ENCODE measurements at places on chromosomes 7 and 10.

DNA sequence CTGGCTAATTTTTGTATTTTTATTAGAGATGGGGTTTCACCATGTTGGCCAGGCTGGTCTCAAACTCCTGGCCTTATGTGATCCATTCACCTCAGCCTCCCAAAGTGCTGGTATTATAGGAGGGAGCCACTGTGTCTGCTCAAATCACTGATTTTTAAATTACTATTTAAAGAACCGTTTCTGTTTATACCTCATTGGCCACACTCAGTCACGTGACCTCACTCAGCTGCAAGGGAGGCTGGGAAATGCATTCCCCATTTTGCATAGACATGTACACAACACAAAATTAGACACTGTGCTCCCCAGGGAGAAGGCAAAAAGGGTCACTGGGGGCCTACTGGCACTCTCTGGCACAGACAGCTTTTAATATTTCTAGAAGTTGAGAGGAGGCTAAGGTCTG is 13.6 kb upstream of the CALU start:
- no peak for DNase-seq

- DNase-seq, result no peak
Observed at GRCh38 chr7:156279635-156280034, 360.9 kb upstream of the RNF32 start.

- no peak for DNase-seq
Observed at GRCh38 chr10:133022776-133023100, 65.0 kb upstream of the ADGRA1 start.

- no peak for DNase-seq
Observed at GRCh38 chr10:132293201-132293812, 14.4 kb downstream of the STK32C start.

GRCh38 chr7:15197042-15197977 is 294.8 kb upstream of the DGKB start:
- no peak for DNase-seq

- DNase-seq, result no peak
Observed at GRCh38 chr10:126595160-126595559, 75.3 kb downstream of the C10orf90 start.

DNA sequence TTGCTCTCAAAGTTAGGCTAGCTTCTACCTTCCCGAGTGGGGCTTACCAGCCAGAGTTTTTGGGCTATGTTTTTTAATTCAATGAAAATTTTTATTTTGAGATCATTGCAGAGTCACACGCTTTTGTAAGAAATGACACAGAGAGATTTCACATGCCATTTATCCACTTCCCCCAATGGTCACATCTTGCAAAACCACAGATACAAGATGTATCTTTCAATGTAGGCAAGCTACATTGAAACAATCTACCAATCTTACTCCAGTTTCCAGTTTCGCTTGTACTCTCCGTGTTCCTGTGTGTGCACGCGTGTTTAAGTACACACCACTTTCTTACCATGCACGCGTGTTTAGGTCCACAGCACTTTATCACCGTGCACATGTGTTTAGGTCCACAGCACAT is 89.4 kb upstream of the LEP start:
- DNase-seq, result no peak

- no peak for DNase-seq
Observed at GRCh38 chr10:74231375-74231774, 80.4 kb downstream of the ADK start.

GRCh38 chr10:110310741-110311140 is 6.0 kb upstream of the SMNDC1 start:
- DNase-seq, result no peak

GRCh38 chr7:45162311-45162845 is 4.8 kb downstream of the RAMP3 start:
- DNase-seq, result no peak

DNA sequence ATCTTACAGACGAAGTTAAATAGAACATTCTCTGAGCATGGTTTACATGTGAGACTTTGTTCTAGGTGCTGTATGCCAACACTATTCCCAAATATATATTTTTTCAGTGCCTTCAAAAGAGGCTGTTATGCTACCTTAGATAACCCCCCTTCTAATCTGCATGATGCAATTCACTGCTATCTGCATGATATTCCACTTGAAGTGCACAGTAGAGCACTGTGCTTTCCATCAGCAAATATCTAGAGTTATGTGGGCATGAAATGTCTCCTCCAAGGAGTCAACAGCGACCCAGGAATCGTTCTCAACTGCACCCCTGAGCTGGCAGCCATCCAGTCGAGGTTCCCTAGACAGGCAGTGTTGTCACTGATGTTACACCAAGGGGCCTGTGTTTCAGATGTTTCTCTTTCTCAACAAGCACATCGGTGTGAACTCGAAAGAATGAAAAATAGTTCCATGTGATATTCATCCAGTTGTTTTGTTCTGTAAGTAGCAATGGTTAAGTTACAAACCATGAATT is 88.3 kb downstream of the PDE1C start:
- DNase-seq, result no peak

GRCh38 chr10:43644252-43644651 is 4.4 kb downstream of the ZNF32 start:
- DNase-seq, result no peak

- DNase-seq, result no peak
Observed at GRCh38 chr7:80204919-80205318, 70.3 kb downstream of the GNAI1 start.

GRCh38 chr10:5935628-5936027 is 41.7 kb downstream of the IL15RA start:
- no peak for DNase-seq

DNA sequence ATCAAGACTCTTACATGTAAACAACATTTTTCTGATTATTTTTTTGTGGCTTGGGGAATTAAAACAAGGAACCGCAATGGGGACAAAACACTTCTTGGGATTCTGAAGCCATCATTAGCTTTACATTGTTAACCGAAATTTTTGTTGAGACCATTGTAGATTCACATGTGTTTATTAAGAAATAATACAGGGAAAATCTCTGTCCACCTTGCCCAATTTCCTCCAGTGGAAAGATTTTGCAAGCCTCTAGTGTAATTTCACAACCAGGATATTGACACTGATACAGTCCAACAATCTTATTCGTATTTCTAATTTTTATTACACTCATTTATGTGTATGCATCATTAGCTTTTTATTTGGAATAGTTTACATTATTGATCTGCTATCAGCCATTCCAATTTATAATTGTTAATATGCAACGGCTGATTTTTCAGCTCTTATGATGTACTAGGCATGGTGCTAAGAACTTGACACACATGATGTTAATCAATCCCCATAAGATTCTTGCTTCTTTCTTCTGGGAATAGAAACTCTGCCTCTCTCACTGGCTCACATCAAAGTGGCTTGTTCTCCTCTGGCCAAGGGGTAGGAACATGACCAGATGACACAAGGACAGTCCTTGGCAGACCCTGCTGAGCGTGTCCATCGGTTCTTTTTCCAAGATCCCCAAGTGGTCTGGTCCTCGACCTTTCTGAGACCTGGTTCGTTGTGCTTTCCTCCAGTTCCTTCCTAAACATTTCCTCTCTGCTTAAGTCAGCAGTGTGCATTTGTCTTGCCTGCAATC is 137.6 kb downstream of the ADAM12 start:
- no peak for DNase-seq

DNA sequence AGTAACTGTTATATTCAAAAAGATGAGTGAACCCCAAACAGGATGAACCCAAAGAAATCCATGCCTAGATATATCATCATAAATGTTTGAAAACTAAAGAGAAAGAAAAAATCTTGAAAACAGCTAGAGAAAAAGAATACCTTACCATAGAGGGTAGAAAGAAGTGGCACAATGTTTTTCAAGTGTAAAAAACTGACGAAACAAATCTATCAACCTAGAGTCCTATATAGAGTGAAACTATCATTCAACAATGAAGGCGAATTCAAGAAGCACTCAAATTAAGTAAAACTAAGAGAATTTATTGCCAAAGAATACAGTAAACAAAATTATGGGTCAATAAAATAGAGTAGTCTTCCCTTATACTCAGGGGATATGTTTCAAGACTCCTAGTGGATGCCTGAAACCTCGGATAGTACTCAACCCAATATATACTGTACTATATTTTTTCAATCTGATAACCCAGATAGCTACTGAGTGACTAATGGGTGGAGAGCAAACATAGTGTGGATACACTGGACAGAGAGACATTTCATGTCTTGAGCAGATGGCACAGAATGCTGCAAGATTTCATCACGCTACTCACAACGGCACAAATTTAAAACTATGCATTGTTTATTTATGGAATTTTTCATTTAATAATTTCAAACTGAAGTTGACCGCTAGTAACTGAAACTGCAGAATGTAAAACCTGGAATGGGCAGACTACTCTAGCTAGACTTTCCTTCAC is 52.6 kb upstream of the TMEM106B start:
- DNase-seq, result no peak

- DNase-seq, result no peak
Observed at GRCh38 chr10:78263521-78263988, 229.9 kb downstream of the RPS24 start.

DNA sequence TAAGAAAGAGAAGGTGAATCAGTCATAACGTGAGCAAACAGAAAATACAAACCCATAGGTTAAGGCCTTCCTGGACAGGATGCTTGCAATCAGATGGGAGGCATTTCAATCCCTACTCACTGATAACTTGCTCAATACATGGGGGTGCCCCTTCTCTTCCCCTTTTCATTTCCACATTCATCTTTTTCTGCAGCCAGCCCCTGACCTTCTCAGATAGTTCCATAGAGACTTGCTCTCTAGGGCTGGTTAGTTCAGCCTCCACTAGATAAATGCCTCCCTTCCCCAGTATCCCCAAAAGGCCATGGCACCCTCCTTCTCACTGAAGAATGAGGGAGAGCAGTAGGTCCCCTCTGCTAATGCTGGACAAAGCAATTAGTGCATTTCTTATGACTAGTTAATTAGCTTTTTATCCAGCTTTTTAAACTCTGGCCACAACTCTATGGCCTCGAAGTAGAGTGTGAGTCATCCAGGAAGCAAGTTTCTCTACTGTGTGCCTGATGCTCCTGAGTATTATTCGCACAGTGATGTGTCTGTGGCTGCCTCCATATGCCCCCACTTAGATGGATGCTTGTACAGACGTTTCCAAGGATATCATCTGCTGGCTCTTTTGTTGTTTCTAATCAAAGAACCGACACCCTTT is 12.7 kb downstream of the CHN2 start:
- no peak for DNase-seq

- DNase-seq, result peak; percentile 40
Observed at GRCh38 chr7:100583132-100584053, 2.5 kb downstream of the LRCH4 start.

DNA sequence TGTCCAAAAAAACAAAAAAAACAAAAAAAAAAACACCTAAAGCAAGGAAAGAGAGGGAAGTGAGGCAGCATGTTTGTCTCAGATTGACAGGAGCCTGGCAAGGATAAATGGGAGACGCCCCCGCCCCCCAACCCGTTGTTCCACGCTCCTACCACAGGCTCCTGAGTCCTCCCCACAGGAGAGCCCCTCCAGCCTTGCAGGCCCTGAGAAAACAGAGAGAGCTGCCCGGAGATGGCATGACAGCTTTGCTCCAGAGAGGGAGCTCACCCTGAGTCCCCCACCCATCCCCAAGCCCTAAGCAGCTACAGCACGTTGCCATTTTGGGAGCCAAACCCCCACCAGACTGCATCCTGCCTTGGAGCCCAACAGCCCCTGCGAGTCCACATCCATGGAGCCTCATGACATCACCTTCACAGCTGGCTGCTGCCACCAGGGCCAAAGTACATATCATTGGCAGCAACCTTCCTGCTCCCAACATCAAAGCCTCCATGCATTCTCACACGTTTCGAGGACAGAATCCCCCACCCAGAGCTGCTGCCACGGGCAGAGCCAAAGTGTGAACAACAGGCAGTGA is 1283.3 kb downstream of the TYW1 start:
- no peak for DNase-seq

- no peak for DNase-seq
Observed at GRCh38 chr10:114110174-114110972, 63.6 kb downstream of the CCDC186 start.

DNA sequence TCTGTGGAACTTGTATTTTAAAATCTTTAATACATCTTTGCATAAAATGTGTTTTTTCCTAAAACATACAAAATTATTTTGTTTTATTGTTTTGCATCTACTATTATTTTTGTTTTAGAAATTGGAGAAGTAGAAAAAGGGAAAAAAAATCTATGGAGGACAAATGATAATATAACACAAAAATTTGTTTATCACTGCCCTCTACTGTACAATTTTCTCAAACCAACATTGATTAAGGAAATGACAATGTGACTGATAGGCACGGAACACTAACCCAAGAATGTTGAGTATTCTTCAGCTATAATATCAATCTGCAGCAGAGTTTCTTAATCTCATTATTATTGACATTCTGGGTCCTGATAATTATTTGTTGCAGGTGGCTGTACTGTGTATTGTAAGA is 9.5 kb upstream of the ING3 start:
- DNase-seq, result no peak

GRCh38 chr7:19116121-19117090 is 1.0 kb downstream of the TWIST1 start:
- DNase-seq, result no peak

DNA sequence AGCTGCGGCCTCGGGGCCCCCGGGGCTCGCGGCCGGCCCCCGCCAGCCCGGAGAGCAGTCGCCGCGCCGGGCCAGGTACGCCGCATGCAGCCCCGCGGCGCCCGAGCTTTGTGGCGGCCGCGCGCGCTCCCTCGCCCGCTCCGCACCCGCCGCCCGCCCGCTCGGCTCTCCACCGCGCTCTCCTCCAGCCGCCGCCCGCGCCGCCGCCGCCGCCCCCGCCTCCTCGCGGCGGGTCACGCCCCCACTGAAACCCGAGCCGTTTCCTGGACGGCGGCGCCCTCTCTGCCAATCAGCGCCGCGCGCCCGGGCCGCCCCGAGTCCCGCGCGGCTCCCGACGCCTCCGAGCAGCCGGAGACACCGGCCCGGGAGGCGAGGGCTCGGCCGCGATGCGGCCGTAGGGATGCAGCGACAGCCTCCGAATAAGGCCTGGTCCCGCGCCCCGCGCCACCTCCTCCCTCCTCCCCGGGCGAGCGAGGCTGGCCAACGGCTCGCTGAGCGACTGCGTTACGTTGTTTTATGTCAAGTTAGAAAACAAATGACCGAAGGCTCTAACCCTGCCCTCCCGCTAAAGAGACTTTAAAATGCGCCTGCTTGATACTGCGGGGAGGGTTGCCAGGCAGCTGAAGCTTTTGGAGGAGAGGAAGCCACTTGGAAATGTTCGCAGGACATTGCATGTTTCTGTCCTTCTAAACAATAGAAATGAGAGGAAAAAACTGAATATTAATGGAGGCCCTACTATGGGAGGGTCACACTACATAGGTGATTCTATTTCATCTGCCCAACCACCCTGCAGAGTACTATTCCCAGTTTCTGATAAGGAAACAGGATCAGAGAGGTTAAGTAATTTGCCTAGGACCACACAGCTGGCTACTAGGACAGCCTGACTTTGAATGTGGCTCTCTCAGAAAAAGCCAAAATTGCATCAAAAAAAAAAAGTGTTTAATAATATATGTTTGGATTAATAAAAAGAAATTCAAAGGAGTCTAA is at the start of gene FGFR2:
TSS of gene FGFR2 (minus strand) at position 182 of the 987 bp plus-strand sequence. CDS start 4,627 bp downstream, outside the sequence.
- no peak for DNase-seq

DNA sequence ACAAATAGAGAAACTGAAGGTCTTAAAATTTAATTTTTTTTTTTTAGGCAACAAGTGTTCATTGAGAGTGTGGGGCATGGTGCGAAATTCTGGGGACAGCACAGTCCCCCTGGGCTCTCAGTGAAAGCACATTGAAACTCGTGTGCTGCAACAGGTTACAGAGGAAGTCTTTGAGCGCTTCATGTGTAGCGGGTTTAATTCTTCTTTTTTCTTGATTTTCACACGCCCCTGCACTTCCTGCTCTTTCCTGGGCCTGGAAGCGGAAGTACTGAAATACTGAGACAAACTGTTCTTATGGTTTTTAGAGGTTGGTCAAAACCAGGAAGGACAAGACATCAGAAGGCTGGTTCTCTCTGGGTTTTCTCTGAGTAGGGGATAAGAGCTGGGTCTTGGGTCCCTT is 203.5 kb downstream of the PTEN start:
- DNase-seq, result no peak
